AG04450 (cell line): ENCODE measurements at places on chromosomes 1 and 21. TPM values are rescaled to one million over a fixed set of nuclear protein-coding genes. Genes with fewer than 3 reads are reported as not detected.

Gene PPP1R8
- 52.7 and 55.2 TPM in 2 replicates for polyA plus RNA-seq

Gene SPSB1
- 19.4 and 20.3 TPM in 2 replicates for polyA plus RNA-seq

Gene TMEM200B
- 9.8 and 10.5 TPM in 2 replicates for polyA plus RNA-seq

Gene DYNLT4
- polyA plus RNA-seq, result not detected in 2 replicates

Gene CELA2B
- not detected in 2 replicates for polyA plus RNA-seq

Gene CD5L
- polyA plus RNA-seq, result not detected in 2 replicates

Gene FYB2
- polyA plus RNA-seq, result not detected in 2 replicates

Gene APOBEC4
- polyA plus RNA-seq, result not detected in 2 replicates

DNA sequence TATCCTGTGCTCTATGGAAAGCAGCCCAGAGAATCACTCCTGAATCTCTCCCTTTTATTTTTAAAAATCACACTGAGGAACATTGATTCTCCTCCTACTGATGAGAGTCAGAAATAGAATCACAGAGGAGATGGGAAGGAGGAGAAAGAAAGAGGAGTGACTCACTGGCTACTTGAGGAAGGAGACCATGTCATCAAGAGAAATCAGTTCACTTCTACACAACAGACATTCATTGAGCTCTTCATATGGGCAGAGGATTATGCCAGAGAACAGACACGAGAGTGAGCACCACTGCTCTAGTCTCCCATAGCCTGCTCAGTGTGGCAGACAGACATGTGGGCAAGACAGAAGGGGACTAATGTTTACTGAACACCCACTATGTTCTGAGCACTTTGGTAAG, 44.2 kb downstream of the RAB3B start:
- DNase-seq, result no peak

DNA sequence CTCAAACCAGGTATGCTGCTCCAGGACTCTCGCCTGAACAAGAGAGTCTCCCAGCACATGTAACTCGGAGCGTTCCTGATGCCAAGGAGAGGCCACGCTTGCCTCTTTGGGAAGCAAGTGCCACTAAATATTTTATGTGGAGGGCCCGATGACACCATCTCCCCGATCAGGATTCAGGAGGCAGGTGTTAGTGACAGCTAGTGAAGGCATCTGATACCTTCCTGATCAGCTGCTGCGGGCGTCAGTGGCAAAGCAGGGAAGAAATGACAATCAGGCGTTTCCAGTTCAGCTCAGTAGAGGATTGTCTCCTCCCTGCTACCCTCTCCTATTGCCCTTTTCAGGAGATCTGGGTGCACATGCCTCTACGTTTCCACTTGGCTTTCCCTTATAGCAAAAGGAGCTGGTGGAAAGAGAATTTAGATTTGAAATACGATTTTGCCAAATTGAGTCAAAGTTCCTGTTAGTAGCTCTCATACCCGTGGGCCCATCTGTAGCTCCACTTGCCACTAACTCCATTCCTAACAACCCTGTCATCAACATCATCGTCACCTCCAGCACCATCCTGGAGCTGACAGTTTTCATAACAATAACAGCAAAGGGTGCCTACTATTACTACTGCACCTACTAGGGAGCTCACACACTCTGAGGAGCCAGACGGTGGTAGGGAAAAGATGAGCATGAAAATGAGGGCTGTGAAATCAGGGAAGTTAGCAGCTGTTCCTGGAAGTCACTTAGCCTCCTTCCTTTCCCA, 21.6 kb downstream of the PLXNA2 start:
- no peak for DNase-seq

- peak; percentile 53 for DNase-seq
Measured at GRCh38 chr1:113981962-113982931, 3.0 kb downstream of the OLFML3 start.

DNA sequence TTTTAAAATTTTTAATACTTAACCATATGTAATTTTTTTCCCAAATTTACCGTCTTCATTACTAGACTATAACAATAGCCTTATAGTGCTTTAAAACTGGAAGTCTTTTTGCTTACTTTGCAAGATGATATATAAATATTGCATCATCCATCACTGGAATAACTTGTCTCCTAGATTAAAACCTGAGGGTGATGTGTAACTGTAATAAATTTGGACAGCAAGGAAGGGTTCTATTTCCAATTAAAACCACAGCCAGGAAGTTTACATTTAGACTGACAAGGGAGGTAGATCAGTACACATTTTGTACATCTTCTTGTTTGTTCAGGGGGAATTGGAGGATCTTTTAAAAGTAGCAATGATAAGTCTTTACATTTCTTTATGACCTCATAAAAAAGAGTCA, 21.9 kb downstream of the NTNG1 start:
- no peak for DNase-seq

GRCh38 chr1:174623324-174624035, 175.7 kb downstream of the GPR52 start:
- no peak for DNase-seq

DNA sequence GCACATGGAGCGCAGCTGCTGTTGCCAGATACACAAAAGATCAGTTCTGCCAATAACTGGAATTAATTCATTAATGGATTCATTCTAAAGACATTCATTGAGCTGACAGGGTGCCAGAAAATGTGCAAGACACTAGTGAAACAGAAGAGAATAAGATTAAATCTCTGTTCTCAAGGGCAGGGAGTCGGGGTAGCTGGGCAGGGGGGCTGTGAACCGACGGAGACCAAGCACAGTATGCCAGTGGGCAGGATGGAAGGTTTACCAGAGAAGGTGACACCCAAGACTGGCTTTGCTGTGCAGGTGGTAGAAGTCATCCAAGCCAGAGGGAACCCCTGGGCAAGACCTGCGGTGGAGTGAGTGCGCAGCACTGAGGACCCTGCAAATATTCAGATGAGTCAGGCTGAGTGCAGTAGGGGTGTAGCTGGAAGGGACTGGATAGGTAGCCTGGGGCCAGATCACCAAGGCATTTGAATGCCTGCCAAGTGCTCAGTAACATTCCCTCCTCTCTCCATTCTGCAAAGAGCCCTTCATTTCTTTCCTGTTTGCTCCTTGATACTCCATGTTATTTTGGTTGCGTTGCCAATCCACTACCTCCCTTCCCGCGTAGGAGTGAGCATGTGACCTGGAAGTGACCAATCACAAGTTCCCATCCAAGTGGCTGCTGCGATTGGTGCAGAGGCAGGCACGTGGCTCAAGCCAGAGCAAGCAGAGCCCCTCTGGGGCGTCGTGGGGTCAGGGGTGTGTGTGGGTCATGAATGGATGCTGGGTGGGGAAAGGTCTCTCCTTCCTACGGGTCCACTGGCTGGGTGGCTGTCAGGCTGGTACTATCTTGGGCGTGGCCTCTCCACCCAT, 413.1 kb downstream of the PTPRU start:
- DNase-seq, result no peak

- DNase-seq, result peak; percentile 53
Measured at GRCh38 chr1:51690285-51690961, 73.5 kb downstream of the OSBPL9 start.

DNA sequence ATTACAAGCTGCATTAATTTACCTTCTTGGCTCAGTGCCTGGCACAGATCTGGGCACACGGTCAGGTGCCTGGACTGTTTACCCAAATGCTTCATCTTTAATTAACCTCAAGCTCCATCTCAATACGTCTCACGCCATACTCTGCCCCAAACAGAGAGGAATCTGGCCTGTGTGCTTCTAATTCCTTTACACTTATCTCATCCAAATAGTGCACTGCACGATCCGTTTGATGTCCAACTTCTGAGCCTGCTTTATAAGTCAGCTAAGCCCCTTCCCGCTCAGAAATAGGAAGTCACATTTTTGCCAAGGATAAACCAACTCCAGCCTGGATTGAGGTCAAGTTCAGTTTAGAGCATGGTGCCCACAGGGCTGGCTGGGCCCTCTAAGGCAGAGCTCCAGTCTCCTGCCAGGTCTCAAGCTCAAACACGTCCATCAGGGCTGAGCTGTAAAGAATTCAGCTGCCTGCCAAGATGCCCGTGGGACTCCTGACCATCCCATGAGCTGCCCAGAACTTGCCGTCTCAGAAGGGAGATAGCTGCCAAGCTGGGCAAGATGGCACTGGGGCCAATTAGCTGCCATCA, 233.5 kb downstream of the TRABD2B start:
- DNase-seq, result no peak

- DNase-seq, result no peak
Measured at GRCh38 chr1:70909262-70909822, 138.3 kb downstream of the PTGER3 start.

GRCh38 chr1:25245809-25246599, 1.2 kb downstream of the RSRP1 start:
- DNase-seq, result no peak

DNA sequence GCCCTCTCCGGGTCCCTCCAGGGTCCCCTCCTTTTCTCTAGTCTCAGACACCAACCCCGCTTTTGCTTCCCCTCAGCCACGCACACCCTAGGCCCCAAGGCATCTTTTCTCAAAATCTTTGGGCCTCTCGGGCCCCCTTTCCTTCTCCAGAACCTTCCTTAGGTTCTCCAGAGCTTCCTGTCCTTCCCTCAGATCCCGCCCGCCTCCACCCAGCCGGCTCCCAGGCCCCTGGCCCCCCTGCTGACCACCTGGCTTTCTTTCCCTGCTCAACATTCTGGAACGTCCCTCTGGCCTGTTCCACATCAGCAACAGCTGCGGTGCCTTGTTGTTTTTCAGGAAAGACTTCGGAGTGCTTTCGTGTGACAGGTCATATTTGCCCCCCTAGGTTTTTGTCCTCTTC, 1.2 kb downstream of the ZDHHC18 start:
- DNase-seq, result no peak

- no peak for DNase-seq
Measured at GRCh38 chr1:150787455-150787854, 20.6 kb downstream of the CTSK start.

DNA sequence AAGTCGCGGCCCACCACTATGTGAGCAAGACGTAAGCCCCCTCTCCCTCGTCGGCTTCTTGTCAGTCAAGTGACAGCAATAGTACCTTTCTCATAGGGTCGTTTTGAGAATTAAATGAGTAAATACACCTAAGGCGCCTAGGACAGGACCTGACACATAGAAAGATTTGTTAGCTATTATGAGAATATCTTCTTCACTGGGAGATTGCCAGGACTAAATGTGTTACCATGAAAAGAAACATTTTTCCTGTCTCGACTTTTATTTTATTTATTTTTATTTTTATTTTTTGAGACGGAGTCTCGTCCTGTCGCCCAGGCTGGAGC, 798 bp downstream of the PMF1 start:
- no peak for DNase-seq

DNA sequence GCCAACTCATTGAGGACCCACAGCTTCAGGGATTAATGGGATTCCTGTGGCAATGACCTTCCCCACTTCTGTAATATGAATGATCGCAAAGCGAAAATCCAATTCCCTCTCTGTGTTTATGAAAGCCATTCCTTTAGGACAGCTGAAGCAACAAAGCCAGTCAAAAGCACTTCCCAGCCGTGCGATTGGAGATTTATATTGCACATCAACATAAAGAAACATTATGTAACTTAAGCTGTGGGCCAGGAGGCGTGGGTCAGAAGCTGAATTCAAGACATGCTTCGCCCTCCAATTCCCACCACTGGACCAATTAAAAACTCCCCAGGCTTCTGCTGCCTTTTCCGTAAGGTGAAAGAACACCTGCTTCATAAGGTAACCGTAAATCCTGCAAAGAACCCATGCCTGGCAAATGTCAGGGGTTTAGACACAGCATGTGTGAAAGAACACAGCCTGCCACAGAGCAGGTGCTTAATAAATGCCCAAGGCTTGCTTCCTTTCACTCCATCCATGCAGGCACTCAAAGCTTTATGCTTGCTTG, 138.9 kb upstream of the SOD1 start:
- DNase-seq, result peak; percentile 2

DNA sequence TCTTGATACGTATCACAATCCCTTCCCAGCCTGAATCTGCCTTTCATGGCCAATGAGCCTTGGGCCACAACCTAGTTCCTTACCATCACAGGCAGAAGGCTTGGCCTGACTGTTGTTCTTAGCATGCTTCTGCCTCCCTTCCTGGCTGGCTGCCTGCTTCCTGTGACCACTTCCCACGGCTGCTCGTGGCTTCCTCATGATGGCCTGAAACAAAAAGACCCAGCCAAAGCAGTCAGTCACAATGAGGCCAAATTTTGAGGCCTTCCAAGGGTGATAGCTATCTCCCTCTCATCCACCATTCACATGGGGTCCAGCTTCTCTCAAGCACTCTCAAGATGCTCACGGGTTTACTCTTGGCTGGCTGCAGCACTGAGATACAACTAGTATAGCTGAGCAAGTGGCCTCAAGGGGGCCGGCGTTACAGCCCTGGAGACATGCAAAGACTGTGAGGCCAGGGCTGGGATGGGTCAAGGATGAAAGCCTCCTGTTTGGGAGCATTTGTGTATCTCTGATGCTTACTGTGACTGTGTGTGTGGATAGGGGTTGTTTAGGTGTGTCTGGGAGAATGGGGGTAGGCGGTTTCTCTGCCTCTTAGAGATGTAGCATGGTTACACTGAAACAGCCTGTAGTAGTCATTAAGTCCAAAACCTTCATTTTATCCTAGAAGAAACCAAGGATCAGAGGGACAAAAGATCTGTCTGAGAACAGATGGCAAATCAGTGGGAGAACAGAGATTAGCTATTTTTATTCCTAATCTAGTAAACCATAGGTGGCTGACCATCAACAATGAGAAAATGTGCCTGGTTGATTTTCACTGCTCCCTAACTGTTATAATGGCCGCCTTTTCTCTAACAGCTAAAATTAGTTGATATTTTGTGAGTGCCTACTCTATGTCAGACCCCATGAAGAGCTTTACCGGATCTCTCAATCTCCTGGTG, 5.4 kb upstream of the TOE1 start:
- no peak for DNase-seq

DNA sequence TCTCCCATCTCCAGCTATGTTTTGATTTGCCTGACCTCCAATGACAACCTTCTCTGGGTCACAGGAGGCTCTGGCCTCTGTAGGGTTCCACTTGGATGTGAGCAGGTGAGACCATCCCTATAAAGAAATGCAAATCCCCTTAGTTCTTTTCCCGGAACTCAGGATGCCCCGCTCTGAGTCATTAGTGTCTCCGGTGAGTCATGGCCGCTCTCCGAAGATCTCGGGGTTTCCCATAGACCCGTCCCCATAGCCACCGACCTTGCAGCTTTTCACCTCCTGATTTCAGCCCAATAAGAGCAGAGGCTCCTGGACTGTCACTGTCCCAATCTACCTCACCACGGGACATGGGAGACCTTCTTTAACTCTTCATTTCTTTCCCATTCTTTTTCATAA, 98.2 kb downstream of the PGBD5 start:
- DNase-seq, result no peak

GRCh38 chr1:117565076-117565556, 40.7 kb upstream of the TENT5C start:
- DNase-seq, result no peak
